ENCODE measurements at places on chromosomes 13 and 19. TPM values are rescaled to one million over a fixed set of nuclear protein-coding genes. Genes with fewer than 3 reads are reported as not detected.

The APOE gene
- total RNA-seq = 2.3 TPM

The MEIOSIN gene
- not detected for total RNA-seq

The SBK2 gene
- total RNA-seq = 0.16 TPM

The WDR62 gene
- total RNA-seq = 2.2 TPM

The ACTL9 gene
- total RNA-seq = not detected

The NFILZ gene
- not detected for total RNA-seq

The URAD gene
- not detected for total RNA-seq

The NFIX gene
- total RNA-seq = 135 TPM

The IZUMO4 gene
- 1.7 TPM for total RNA-seq

The HSPB6 gene
- 14.8 TPM for total RNA-seq

The LMTK3 gene
- 0.36 TPM for total RNA-seq

The C5AR1 gene
- 0.49 TPM for total RNA-seq

The CPB2 gene
- total RNA-seq = not detected

The SAE1 gene
- 106 TPM for total RNA-seq

The RAB20 gene
- 3.6 TPM for total RNA-seq

The ZNF154 gene
- 6.0 TPM for total RNA-seq

The SIGLEC5 gene
- total RNA-seq = not detected

The NKPD1 gene
- not detected for total RNA-seq

The PCDH9 gene
- 5.7 TPM for total RNA-seq

The FAM124A gene
- total RNA-seq = 0.97 TPM

The ZNF835 gene
- total RNA-seq = 0.97 TPM

The TEX26 gene
- not detected for total RNA-seq

The N4BP2L1 gene
- total RNA-seq = 4.0 TPM

The LIPE gene
- total RNA-seq = 3.3 TPM

The FTL gene
- total RNA-seq = 3,530 TPM
